Right atrium auricular region (tissue), 2 donors: ENCODE measurements at places on chromosomes 6 and 20.

DNA sequence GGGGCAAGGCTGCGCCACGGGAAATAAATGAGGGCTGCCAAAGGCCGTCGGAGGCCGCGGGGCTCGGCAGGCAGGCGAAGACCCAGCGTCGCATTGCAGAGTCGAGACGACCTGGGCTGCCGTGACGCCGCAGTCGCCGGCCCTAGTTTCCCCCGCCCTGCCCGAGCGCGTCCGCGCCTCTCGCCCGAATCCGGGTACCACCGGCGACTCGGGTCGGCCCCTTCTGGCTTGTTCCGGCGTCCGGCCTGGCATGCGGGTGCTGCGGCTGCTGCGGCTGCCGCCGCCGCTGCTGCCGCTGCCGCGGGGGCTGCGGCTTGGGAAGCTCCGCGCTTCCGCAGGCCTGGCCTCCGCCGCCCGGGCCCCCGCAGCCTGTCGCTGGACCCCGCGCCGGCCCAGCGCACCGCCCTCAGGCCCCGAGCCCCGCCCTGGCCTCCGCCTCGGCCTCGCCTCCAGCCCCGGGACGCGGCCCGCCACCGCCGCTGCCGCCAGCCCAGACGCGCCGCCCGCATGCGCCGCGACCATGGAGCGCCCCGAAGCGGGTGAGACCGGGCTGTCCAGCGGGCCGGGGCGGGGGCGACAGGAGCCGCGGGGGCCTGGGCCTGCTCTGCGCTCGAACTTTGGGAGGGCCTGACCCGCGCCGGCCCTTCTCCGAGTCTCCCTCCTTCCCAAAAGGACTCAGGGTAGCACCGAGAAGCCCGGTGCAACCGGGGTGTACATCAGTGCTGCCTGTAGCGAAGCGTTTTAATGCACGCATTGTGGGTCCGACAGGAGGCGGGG is at the start of gene AKAP7:
AKAP7 (plus strand) TSS at position 224 of the 777 bp plus-strand sequence; CDS start at position 521, 297 bp downstream.
- peak; percentile 78 for DNase-seq

- no peak for DNase-seq
Observed at GRCh38 chr6:57301757-57302156, 15.7 kb upstream of the PRIM2 start.

DNA sequence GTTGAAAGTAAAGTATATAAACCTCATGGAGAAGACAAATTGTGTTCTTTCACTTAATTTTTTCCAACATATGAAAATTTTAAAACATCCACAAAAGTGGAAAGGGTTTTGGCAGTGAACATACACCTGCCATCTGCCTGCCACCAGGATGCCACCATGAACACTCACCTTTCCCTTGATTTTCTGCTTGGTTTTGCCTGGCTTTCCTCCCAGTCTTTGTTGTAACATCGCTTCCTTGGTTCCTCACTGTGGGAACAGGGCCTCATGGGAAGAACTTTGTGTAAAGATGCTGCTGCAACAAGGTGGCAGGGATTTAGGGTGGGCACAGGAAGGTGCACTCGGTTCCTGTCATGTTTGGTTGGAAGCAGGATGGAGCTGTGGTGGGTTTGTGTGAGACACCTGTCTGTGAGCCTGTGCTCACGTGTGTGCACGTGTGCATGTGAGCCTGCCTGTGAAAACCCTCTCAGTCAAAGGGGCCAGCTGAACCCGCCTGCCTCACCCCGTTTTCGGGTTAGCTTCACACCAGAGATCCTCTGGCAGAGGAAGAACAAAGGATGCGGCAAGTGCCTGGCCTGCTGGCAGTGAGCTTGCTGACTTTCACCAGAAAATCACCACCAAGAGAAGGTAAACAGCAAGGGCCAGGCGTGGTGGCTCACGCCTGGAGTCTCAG is 11.0 kb upstream of the RBM38 start:
- no peak for DNase-seq

DNA sequence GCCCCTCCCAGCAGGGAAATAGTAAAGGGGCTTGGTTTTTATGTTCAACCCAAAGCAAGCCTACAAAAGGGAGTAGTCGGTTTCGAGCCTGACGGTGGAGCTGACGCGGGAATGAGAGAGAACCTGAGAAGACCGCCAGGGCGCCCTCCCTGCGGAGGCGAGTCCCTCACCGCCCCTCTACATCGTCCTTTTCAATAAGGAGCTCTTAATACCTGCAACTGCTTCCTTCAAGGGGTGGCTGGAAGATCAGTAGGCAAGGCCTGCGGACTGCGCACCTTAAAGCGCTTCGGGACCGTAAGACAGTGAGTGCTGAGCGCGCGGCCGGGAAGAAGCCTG is 709 bp upstream of the ZNF76 start:
- no peak for DNase-seq

GRCh38 chr6:124995645-124996325 is 33.5 kb downstream of the RNF217 start:
- DNase-seq = no peak

DNA sequence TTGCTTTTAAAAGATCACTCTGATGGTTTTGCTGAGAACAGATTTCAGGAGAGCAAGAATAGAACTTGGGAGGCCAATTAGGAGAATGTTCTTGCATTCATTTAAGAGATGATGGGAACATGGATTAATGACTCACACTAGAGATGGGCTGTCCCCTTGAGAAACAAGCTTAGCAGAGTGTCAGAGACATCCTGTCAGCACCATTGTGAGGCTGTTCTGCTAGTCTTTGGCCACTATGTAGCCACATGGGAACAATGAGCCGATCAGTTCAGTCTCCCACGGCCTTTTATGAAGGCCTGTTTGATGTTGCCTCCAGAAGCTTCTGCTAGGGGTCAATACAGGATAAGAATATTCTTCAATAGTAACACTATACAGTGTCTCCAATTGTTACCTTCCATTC is 113.0 kb upstream of the EYA4 start:
- DNase-seq = no peak

DNA sequence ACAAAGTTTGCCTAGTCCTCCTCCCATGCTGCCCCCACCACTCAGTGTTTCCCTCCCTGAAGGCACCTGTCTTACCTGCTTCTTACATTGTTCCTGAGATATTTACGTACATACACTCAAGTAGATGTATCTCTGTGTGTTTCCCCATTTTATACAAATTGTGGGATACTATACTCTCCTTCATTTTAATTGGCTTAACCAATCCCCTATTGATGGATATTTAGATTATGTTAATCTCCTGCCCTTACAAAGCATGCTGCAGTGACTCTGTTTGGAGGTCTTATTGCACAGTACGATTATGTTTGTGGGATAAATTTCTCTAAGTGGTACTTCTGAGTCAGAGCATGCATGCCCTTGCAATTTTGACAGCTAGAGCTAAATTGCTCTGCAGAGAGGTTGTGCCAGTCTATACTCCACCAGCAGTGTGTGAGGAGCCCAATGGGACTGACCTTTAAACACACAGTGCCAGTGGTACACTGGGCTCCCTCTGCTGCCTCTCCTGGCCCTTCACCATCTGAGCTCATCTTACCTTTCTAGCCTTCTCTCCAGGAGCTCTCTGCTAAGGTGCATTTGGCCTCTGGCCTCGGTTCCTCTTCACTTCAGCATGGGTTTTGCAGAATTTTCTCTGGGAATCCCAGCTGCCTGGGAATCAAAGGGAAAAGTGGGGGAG is 57.4 kb downstream of the LYRM2 start:
- DNase-seq = no peak

- DNase-seq = no peak
Observed at GRCh38 chr20:39263076-39263475, 300.9 kb downstream of the DHX35 start.

DNA sequence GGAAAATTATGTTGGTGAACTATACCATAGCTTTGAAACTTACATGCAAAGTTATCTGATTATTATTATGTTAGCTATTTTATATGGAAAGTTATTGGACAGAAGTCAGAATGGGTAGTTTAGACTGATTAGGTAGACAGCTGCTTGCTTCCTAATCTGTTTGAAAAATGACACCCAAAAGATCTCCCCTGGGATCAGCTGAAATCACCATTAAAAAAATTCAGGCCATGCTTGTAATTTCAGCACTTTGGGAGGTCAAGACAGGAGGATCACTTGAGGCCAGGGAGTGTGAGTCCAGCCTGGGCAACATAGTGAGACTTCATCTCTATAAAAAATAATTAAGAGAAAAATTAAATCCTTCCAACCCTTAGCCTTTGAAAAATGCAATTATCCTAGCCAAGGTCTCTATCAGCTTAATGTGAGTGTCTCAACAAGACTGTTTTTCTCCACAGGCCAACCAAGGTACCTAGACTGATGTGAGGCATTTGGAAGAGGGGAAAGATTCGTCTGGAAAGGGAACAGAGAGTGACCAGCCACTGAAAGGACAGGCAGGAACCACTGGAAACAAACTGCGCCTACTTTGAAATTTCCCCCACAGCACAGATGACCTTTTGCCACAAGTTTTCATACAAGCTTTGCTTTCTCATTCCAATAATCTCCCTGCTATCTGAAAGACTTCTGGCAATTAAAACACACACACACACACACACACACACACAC is 232.3 kb downstream of the GMPR start:
- DNase-seq = no peak

DNA sequence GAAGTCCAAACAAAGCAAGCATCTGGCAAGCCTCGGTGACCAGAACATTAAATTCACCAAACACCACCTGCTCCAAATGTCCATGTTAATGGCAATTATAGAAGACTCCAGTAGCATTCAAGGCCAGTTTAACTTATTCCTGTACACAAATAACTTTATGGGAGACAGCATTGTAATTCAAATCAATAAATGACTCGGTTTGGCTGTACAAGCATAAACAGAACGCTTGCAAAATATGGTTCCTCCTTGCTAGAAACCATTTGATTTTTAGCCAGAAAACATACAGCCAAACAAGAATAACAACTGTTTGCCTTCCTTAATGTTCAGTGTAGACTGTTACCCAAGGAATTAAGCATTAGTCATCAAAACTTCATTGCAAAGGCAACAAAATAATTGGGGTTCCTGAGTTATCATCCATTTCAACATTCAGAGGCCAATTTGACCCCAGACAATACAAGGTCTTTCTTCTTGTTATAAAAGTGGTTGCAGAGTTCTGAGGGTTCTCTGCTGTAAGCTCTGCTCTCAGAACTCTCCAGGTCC is 125.1 kb downstream of the BFSP1 start:
- DNase-seq = no peak

GRCh38 chr20:15848995-15849610 is 724.1 kb downstream of the KIF16B start:
- no peak for DNase-seq

- no peak for DNase-seq
Observed at GRCh38 chr6:156190270-156190669, 586.9 kb upstream of the ARID1B start.

GRCh38 chr6:167550941-167551627 is 226.2 kb downstream of the TTLL2 start:
- DNase-seq = peak; percentile 82

DNA sequence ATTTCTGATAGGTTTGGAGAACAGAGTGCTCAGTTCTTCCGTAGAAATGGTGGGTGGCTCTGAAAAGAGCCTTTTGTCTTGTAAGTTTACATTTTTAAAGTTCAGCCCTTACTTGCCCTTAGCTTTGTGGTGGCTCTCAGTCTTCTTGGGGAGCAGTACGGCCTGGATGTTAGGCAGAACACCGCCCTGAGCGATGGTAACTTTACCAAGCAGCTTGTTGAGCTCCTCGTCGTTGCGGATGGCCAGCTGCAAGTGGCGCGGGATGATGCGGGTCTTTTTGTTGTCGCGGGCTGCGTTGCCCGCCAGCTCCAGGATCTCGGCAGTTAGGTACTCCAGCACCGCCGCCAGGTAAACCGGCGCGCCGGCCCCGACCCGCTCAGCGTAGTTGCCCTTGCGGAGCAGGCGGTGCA is 19.5 kb downstream of the OR2B2 start:
- no peak for DNase-seq

DNA sequence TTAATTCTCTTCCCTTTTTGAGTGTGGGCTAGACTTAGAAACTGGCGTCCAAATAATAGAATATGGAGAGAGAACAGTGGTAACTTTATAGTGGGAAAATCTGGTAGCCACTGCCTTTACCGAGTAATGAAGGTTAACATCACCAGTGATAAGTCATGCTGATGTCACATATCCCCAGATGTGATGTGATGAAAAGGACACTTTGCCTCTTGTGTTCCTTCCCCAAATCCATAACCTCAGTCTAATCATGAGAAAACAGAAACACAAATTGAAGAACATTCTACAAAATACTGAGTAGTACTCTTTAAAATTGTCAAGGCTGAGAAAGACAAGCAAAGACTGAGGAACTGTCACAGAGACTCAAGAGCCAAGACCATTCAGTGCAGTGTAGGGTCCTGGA is 17.8 kb downstream of the ANKS1A start:
- DNase-seq = no peak

GRCh38 chr20:1370548-1371110 is 22.2 kb downstream of the FKBP1A start:
- DNase-seq = no peak

- no peak for DNase-seq
Observed at GRCh38 chr6:35170891-35171290, 29.8 kb upstream of the TCP11 start.

- DNase-seq = no peak
Observed at GRCh38 chr20:15333170-15333569, 995.8 kb upstream of the FLRT3 start.

GRCh38 chr6:137727216-137727765 is 139.8 kb upstream of the TNFAIP3 start:
- DNase-seq = no peak
